ENCODE measurements at places on chromosomes 3 and 15.

DNA sequence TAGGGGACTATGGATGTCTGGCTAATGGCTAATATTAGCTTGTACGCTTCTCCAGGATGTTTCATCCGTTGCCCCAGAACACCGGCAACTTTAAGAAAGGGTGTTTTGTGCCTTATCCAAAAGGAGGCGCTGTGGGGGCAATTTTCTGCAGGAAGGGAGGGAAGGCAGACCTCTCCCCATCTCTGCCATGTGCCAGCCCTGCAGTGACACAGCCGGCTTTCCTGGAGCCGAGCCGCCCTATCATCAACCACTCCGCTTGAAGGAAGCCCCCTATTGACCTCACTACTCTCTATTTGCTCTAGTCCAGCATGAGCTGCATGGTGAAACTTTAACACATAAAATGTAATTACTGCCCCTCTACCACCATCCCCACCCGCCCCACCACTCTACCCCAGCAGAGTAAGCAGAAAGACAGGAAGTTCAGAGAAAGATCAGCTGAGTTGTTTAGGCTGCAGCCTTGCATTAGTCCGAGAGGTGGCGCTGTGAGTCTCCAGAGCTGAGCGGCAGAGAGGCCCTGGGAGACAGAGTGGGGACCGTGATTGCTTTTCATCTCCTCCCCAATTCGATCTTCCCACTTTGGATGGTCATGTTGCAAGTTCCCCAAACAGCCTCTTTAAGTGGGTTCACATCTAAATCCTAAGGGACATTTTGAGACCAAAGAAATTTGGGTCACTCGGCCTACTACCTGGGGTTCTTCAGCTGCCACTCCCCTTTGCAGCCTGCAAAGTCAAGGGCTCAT lies 24.5 kb upstream of the RAD18 start:
- peak; percentile 90 for DNase-seq

DNA sequence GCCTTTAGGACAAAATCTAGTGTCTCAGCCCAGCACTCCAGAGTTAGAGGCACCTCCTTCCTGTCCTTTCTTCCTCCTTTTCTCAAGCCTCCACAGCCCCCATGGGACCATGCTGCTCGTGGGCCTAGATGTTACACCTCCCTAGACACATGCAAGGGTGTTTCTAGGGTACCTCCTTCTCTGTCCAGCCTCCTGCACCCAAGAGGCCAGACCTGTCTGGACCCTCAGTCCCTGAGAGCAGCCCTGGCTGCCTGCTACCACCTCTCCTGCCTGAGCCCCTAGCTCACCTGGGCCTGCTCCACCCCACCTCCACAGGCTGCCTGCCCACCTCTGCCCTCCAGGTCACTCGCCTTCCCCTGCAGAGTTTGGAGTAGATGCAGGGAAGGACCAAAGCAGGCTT lies 5.2 kb downstream of the LOXL1 start:
- DNase-seq = no peak

GRCh38 chr3:30231277-30232141 lies 374.9 kb upstream of the TGFBR2 start:
- DNase-seq = no peak

GRCh38 chr3:30012941-30013543 lies 593.4 kb upstream of the TGFBR2 start:
- DNase-seq = peak; percentile 59

DNA sequence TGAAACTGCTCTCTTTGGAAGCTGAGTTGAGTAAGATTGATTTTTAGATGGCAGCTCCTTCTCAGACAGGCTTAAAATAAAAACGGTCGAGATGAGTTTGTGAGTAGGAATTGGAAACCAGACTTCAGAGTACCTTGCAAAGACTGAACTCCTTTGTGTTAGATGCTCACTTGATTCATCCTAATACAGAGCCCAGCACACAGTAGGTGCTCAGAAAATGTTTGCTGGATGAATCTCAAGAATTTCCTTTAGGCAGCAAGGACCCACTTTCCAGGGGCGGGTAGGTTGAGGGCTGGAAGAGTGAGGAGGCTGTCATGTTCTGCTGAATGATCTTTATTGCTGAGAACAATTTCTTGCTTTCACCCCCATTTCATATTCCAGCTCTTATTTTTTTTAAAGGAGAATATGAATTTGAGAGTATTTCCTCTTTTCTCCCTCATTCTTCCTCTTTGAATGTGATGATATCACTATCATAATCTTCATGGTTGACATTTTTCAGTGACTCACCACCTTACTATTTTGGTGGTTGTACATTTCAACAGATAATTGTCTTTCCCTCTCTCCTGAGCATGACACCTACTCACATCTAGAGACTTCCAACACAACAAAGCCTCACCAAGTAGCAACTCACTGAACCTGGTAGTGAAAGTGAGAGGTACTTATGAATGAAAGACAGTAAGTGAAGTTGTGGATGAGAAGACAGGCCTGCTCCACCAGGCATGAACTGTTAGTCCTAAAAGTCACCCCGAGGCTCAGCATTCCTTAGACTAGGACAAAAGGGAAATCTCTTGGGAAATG lies 113.3 kb downstream of the PDCD6IP start:
- no peak for DNase-seq

DNA sequence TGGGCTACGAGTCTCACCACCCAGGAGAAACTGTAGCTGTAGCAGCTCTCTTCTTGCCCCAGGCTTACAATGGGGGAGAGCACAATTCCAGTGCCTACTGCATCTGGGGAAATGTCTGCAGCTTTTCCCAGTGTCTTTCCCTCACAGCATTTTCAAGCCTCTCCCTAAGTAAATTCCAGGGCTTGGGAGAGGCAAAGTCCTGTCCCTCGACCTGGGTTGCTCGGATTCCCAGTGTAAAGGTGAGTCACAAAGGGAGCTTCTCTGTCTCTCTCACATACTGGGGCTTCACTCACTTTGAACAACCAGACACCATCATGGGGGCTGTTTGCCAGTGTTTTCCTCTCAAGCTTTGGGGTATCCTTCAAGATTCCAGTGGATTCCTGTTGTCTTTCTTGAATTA lies 689.4 kb upstream of the NAALADL2 start:
- no peak for DNase-seq

GRCh38 chr3:64520334-64520733 lies 167.5 kb downstream of the ADAMTS9 start:
- no peak for DNase-seq

DNA sequence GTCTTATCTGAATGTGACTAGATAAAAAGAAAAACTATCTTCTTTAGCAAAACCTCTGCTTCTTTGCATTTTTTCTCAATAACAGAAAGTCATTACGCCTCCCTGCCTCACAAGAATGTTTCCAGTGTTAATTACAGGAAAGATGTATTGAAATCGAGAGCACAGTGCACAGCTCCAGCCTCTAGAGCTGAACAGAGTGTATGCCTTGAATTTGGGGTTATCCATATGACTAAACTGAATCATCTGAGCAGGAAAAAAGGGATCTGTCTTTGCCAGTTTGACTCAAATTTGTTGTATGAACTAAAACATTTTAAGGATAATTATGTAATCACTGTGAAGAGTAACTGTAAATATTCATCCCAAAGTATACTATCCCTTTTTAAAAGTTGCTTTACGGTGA lies 149.1 kb upstream of the CGNL1 start:
- no peak for DNase-seq

- no peak for DNase-seq
These were observed 315.5 kb downstream of the FHIT start for GRCh38 chr3:60935709-60936108.

- peak; percentile 70 for DNase-seq
These were observed 61.3 kb upstream of the ACKR4 start for GRCh38 chr3:132535575-132536441.

- DNase-seq = no peak
These were observed 7.4 kb downstream of the TRANK1 start for GRCh38 chr3:36937492-36937891.

DNA sequence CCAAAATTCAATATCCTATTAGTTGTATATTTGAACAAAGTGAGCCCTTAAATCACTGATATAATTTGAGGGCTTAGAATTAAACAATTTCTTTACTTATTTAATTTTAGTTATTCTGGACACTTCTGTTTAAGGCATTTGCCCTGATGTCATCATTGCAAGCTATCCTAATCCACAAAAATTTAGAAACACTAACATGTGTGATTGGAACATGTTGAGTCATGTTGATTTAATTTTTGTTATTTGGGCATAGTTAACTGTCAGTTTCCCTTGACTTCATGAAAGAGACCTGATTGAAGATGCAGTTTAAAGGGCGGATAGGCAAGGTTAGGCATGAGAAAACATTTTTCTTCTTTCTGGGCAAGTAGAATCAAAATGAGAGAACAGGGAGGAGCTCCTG lies 682.6 kb downstream of the ROBO1 start:
- no peak for DNase-seq

DNA sequence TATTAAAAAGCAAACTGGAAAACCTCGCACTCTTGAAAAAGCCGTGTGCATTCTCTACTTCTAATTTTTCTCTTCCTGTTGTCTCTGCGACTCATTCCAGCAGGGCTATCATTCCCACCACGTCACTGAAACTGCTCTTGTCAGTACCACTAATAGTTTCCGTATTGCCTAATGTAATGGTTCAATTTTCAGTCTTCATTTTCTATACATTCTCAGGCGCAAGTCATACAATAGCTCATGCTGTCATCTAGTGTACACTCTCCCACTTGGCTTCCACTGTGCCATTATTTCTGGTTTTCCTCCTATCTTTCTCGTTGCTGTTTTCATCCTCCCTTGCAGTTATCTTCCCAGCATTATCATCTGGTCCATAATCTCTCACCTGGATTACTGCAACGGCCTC lies 160.2 kb downstream of the SPATA16 start:
- DNase-seq = no peak

DNA sequence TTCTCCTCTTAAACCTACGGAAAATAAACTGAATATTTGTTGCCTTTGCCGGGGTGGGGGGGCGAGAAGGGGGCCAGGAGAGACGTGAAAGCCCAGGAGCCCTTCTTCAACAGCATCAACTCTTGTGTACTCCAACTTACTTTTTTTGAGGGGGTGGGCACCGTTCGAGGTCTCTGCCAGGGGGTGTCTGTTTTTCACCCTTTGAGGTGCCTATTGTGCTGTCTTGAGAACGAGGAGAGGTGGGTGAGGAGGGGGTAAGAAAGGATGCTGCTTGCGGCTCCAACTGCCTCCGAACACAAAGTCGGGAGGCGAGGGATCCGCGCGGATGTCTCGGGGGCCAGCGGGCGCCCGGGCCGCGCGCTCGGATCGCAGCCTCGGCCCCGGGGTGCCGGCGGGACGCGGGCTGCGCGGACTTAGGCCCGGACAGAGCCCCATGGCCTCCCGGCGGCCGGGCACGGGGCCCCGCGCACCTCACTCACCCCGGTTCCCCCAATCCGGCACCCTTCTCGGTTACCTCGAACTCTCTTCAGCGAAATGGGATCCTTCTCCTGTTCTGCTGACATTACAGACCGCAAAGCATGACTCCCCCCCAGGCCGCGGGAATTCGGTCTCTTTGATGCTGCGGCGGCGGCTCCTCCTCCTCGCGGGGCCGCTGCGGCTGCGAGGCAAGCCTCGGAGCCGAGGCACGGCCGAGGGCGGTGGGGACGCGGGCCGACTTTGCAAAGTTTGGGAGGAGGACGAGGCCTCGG lies 650 bp downstream of the PYGO1 start:
- peak; percentile 75 for DNase-seq

DNA sequence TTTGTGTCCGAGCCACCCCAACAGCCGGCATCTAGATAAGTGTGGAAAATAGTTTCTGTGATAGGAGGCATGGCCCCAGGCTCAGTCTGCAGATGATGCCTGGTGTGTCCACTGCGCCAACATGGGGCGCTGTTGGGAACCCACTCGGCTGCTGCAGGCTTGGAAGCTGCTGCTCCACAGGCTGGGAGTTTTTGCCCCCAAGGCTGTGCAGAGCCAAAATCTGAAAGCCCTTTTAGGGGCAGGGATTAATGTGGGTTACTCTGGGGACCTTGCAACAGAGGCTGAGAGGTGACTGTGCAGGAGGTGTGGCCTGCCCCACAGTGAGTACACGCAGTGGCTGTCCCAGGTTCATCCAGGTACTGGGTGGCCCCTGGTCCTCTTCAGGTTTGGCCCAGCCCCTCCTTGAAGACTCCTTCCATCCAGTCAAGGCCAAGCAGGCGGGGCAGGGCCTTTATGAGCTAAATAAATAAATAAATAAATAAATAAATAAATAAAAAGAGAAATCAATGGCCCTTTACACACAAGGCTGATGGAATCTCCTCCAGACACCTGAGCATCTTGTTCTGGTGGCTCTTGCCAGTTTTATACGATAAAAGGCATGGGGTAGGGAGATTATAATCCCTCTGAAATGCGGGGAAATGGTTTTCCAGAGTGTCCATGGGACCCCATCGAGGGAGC lies 73.8 kb downstream of the AAGAB start:
- no peak for DNase-seq

DNA sequence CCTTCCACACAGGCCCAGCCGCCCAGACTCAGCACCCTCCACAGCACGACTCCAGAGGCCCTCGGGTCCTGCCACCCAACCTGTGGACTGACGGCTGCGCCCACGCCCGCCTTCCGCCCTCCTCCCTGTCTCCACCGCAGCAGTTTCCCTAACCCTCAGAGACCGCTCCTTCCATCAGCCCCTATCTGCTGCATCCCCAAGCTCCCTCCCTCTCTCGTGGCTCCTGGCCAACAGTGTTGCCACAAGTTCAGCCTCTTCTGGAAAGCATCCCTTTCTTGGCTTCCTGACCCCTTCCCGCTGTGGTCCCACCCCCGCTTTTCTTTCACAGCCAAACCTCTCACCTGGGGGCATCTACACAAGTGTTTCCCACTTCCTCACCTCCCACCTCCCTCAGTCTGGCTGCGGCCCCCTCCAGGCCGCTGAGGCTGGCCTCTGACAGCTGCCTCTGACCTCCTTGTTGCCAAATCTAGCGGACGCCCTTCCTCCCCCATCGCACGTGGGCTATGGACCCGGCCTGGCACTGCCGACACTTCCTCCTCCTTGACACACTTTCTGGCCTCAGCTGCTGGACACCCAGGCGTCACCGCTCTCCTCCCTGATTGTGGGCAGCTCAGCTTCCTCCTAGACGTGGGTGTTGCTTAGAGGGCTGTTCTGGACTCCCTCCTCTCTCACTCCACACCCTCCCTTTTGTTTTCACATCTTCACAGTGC lies 168.8 kb upstream of the TLE3 start:
- peak; percentile 93 for DNase-seq

DNA sequence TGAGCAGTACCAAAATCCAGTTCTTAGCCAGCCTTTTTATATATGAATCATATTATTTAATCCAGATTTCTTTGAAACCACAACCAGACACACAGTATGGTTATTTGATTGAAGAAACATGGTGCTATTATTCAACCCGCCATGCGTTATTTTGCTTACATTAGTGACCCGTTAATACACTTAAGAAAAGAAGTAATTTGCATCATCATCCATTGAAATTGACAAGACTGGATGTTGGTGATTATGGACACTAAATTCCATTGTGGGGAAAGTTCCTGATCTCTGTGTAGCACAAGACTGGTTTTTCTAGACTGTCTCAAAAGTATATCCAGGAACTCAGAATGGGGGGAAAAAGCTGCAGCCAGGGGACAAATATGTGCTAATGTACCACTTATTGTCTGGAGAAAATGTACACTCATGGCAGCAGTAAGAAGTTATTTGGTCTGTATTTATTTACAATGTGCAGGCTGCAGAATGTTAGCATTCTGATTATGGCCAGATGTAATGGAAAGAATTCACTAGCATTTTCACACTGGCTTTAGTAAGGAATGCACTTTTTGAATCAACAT lies 80.3 kb downstream of the FILIP1L start:
- no peak for DNase-seq

All from lung (tissue), 17 donors.